Cardiac muscle cell (in vitro differentiated cells and primary cell): ENCODE measurements at places on chromosomes 2 and 18.

DNA sequence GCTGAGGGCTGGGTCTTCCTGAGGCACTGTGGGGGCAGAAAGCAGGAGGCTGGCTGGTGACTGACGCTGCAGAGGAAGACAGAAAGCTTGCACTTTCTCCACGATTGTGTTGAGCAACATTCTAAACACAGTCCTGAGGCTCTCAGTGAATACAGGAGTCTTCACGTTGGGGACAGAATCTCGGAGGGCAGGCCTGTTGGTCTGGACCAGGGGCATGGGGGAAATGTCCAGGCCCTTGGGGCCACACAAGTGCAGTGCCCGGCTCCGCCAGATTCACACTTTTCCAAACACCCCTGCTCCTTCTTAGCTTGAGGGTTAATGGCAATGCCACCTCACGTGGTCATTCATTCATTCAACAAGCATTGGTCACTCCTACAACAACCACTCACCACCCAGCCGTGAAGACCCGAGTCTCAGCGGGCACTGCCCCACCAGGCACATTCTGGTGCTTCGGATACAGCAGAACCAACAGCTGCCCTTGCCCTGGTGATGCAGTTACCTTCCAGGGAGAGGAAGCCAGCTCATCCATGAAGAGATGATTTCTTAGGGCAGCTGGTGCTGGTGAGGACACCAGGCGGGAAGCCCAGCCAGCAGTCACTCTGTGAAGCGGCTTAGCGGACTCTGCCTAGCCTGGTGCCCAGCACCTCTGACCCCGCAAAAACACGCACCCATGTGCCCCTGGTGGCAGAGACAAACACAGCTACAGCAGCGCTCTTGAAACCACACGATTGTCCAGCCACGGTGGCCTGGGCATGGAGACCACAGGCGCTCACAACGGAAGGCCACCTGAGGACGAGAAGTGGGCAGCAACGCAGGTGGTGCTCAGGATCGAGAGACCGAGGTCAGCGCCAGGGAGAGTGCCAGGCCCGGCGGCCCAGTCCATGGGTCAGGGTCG lies 10.9 kb upstream of the GPC1 start:
- H3K36me3 ChIP-seq: no peaks in the 10 kb centered on the region
- no peak overlapping the region for H3K27ac ChIP-seq
- no peaks in the 10 kb centered on the region for H3K4me1 ChIP-seq
- no peaks in the 10 kb centered on the region for H3K27me3 ChIP-seq
- no peak overlapping the region for H3K4me3 ChIP-seq

- H3K36me3 ChIP-seq: no peaks in the 10 kb centered on the region
- no peak for DNase-seq
- no peaks in the 10 kb centered on the region for H3K4me1 ChIP-seq
- H3K4me3 ChIP-seq: no peak overlapping the region
- no peak overlapping the region for H3K27ac ChIP-seq
Measured at GRCh38 chr2:63569740-63570139, 18.5 kb downstream of the WDPCP start.

DNA sequence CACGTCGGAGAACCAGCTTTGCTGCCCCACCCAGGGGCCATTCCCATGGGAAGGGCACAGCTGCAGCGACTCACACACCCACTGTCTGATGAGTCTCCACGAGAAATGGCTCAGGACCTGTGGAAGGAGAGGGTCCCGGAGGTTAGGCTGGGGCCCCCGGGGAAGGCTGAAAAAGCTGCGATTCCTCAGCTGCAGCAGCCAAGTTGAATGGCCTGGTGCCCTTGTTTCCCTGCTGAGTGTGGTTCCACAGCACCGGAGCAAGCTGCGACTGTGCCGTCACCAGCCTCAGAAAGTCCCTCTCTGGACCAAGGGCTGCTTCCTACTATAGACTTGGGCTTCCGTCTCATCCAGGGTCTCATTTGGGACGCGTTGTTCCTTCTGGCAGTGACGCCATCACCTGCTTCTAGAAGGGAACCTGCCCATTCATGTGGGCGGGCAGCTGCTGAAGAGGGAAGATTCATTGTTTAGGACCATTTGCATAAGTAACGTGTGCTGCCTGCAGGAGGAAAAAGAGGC lies 180.2 kb downstream of the INHBB start:
- H3K4me3 ChIP-seq: no peak overlapping the region
- DNase-seq: no peak
- H3K4me1 ChIP-seq: peaks cover 34% of the 10 kb centered on the region
- H3K27ac ChIP-seq: no peak overlapping the region
- no peaks in the 10 kb centered on the region for H3K36me3 ChIP-seq

GRCh38 chr2:204024503-204024902 lies 87.9 kb downstream of the ICOS start:
- H3K27me3 ChIP-seq: no peaks in the 10 kb centered on the region
- DNase-seq: peak; percentile 37
- no peaks in the 10 kb centered on the region for H3K36me3 ChIP-seq
- no peaks in the 10 kb centered on the region for H3K4me1 ChIP-seq
- no peak overlapping the region for H3K27ac ChIP-seq
- H3K4me3 ChIP-seq: no peak overlapping the region

- H3K27me3 ChIP-seq: no peaks in the 10 kb centered on the region
- peaks cover 10% of the 10 kb centered on the region for H3K36me3 ChIP-seq
- H3K27ac ChIP-seq: peak overlapping the region; percentile 14
- H3K4me3 ChIP-seq: no peak overlapping the region
- no peaks in the 10 kb centered on the region for H3K4me1 ChIP-seq
- no peak for DNase-seq
Measured at GRCh38 chr2:33384599-33384961, 91.9 kb upstream of the RASGRP3 start.

GRCh38 chr18:61771861-61772260 lies 120.9 kb downstream of the RNF152 start:
- H3K4me1 ChIP-seq: no peaks in the 10 kb centered on the region
- H3K27ac ChIP-seq: no peak overlapping the region
- no peak overlapping the region for H3K4me3 ChIP-seq
- no peak for DNase-seq

DNA sequence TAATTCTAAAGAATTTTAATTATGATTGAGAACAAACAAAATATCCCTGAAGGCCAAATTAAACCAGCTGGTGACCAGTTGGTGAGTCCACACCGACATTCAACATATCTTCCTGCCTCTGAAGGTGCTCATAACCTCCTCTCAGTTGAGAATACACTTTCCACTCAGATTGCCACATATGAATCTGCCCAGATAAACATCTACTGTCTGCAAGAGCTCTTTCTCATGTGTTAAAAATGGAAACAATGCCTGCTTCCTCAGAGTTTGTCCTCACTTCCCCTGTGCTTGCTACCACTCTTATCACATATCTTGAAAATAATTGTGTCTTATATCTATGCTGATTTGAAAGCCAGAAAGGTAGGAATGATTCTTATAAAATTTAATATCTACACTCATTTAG lies 177.7 kb upstream of the GULP1 start:
- no peaks in the 10 kb centered on the region for H3K27me3 ChIP-seq
- H3K36me3 ChIP-seq: no peaks in the 10 kb centered on the region
- no peaks in the 10 kb centered on the region for H3K4me1 ChIP-seq
- no peak overlapping the region for H3K4me3 ChIP-seq
- peak; percentile 7 for DNase-seq
- no peak overlapping the region for H3K27ac ChIP-seq

GRCh38 chr2:234322766-234323465 lies 174.0 kb downstream of the ARL4C start:
- no peaks in the 10 kb centered on the region for H3K27me3 ChIP-seq
- no peaks in the 10 kb centered on the region for H3K4me1 ChIP-seq
- H3K27ac ChIP-seq: no peak overlapping the region
- H3K36me3 ChIP-seq: no peaks in the 10 kb centered on the region
- DNase-seq: no peak
- H3K4me3 ChIP-seq: no peak overlapping the region

DNA sequence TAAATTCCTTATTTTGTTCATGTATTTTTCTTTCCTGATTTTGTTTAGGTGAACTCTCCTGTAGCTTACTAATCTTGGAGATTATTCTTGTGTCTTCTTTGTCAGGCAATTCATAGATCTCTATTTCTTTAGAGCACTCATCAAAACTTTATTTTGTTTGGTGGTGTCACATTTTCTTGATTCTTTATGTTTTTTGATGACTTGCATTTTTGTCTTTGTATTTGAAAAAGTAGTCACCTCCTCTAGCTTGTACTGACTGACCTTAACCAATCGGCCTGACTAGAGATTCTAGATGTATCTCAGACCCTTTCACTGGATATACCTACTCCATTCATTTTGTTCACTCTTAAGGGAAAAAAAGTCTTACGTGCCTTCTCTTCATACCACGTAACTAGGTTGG lies 986.3 kb upstream of the LRRTM1 start:
- no peak overlapping the region for H3K27ac ChIP-seq
- no peaks in the 10 kb centered on the region for H3K4me1 ChIP-seq
- H3K4me3 ChIP-seq: no peak overlapping the region
- DNase-seq: no peak
- H3K36me3 ChIP-seq: no peaks in the 10 kb centered on the region

DNA sequence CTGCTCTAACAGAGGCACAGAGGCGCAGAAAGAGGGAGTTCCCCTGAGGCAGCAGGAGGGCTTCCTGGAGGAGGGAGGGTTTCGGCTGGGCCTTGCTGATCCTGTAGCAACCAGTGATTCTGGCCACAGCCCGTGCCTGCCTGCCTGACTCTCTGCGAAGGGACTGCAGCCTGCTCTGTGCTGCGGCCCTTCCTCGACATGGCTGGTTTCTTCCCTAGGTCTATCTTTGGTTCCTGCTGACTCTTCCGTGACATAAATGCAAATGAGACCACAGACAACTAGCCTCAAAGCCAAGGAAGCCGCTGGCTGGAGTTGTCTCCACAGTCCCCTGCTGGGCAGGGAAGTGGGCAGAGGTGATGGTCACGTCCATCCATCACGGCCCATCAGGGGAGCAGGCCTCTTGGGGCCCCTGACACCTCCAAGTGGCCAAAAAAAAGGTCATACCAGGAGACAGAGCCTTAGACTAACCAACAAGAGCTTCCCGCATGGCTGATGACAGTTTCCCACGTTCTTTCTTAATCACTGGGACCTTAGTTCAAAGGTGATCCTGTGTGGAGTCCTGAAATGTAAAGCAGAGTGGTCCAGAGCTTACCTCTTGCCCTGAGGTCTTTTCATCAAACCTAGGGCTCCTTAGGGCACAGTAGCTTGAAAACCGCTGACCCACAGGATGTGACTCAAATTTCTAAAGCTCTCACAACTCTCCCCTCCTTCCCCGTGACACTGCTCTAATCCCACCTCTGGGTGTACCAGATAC lies 55.3 kb downstream of the HS1BP3 start:
- no peak overlapping the region for H3K4me3 ChIP-seq
- peak; percentile 59 for DNase-seq
- H3K27me3 ChIP-seq: no peaks in the 10 kb centered on the region
- peaks cover 12% of the 10 kb centered on the region for H3K4me1 ChIP-seq
- H3K36me3 ChIP-seq: no peaks in the 10 kb centered on the region
- no peak overlapping the region for H3K27ac ChIP-seq

- no peak overlapping the region for H3K4me3 ChIP-seq
- no peak for DNase-seq
- no peaks in the 10 kb centered on the region for H3K4me1 ChIP-seq
- H3K27ac ChIP-seq: no peak overlapping the region
- no peaks in the 10 kb centered on the region for H3K27me3 ChIP-seq
Measured at GRCh38 chr2:35931626-35932025, 424.0 kb upstream of the CRIM1 start.

DNA sequence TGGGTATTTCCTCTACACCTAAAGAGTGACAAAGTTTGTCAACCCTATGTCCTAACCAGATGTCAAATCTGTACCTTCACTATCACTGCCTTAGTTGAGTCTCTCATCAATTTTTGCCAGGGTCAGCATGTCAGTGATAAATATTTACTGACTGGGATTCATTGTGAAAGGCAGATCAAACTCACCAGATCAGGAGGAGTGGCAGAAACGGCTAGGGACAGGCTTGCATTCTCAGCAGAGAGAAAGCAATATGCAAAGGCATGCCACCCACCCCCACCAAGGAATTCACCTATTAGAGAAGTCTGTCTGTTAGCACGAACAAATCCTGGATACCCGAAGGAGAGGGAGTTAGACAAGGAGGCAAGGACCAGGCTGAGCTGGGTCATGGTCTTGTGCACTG lies 62.6 kb downstream of the PTPN2 start:
- H3K4me3 ChIP-seq: no peak overlapping the region
- H3K27me3 ChIP-seq: no peaks in the 10 kb centered on the region
- H3K4me1 ChIP-seq: no peaks in the 10 kb centered on the region
- peaks cover 7% of the 10 kb centered on the region for H3K36me3 ChIP-seq
- DNase-seq: no peak

- DNase-seq: peak; percentile 31
- peak overlapping the region; percentile 57 for H3K4me3 ChIP-seq
- H3K27me3 ChIP-seq: no peaks in the 10 kb centered on the region
- peak overlapping the region; percentile 99 for H3K27ac ChIP-seq
- H3K36me3 ChIP-seq: no peaks in the 10 kb centered on the region
Measured at GRCh38 chr2:20350041-20350712, 467 bp downstream of the PUM2 start.

- H3K27me3 ChIP-seq: no peaks in the 10 kb centered on the region
- no peak overlapping the region for H3K27ac ChIP-seq
- DNase-seq: no peak
- no peaks in the 10 kb centered on the region for H3K36me3 ChIP-seq
- H3K4me1 ChIP-seq: peaks cover 19% of the 10 kb centered on the region
- H3K4me3 ChIP-seq: no peak overlapping the region
Measured at GRCh38 chr2:160509016-160509415, 15.4 kb upstream of the RBMS1 start.

GRCh38 chr2:16508490-16508851 lies 157.2 kb downstream of the CYRIA start:
- H3K36me3 ChIP-seq: no peaks in the 10 kb centered on the region

DNA sequence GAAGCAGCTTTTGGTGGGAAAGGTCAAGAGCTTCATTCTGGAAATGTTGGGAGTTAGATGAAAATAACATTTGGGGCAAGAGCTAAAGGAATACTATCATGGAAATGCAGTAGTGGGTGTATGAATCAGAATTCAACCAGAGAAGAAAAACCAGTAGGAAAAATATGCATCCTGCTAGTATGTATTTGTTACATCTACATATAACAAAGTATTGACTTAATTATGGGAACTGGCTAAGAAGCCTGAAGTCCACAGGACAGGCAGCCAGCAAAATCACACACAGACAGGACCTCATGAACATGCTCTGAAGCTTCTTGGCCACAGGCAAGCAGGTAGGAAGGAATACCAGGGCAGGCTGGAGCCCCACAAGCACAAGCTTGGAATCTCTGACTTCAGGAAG lies 185.8 kb downstream of the FBXO15 start:
- H3K4me1 ChIP-seq: no peaks in the 10 kb centered on the region
- no peak overlapping the region for H3K27ac ChIP-seq
- no peak for DNase-seq
- no peaks in the 10 kb centered on the region for H3K27me3 ChIP-seq
- H3K4me3 ChIP-seq: no peak overlapping the region

DNA sequence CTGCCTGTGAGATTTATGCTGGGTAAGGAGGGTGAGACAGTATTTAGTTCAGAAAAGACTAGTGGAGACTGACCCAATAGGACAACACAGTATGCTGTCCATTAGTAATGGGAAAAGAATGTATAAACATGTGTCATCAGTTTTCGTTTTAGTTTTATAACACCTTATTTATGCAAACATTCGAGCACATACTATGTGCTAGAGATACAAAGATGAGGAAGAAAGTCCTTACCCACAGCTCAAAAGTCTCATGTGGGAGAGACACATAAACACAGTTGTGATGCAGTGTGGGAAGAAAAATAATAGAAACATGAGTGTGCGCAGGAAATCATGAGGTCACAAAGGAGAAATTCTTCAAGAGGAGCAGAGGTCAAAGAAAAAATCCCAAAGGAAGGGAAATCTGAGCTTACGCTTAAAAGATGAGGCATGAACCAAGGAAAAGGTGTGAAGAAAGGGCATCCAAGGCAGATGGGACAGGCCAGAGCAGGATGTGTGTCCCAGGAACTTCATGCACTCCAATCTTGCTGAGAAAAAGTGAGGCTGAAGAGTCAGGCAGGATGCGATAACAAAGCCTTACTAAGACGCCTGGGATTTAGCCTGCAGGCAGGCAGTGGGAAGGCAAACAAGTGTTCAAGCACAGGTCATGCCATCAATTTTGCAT lies 8.1 kb downstream of the METTL21A start:
- H3K4me1 ChIP-seq: no peaks in the 10 kb centered on the region
- peak; percentile 75 for DNase-seq
- no peaks in the 10 kb centered on the region for H3K27me3 ChIP-seq
